ENCODE measurements at places on chromosomes 3 and 15.

DNA sequence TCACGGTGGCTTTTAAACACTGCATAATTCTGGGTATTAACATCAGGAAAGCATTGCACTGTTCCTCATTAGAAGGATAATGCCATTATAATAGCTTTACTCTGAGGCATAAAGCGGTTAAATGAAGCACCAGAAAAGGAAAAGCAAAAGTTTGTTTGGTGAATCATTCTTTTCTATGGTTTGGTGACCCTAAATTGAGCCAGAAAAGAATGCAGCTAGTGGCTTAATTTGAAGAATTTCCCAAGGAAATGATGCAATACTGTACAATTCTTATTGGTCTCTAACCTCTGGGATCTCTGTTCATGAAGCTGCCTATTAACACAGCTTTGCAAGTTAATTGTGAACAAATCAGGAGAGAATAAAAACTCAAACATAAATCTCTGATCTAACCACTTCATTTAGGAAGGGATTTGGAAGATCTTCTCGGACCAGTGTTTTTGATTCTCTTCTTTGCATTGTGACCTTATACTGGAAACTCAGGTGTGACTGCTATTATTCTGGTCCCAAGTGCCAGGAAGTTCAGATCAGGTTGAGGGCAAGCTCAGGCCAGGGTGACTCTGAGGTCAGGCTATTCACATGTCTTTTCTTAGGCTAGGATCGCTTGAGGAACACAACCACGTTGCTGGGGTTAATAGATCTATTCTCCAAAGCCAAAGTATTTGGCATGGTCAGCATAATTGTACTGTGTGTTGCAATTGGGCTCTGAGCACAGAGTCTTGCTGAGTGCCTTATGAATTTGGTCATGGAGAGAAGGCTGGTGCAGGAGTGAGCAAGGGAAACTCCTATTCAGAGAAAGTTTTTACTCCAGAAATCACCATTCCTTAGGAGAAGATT is 11.3 kb upstream of the DLG1 start:
- DNase-seq, result no peak

DNA sequence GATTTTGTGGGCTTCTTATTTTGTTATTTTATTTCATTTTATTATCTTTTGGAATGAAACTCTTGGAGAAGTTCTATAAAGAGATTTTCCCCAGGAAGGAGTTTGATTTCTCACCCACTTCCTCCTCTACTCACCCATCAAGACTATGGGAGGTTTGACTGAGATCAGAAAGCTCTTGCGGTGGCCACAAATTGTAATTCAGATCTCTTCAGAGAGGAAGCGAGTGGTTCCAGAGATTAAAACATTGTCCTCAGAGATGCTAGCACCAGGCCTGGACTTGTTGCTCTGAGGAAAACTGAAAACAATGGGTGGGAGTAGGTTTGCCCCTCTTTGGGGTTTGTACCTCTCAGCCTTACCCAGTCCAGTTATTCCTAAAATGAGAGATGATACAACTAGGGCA is 8.1 kb upstream of the MUC13 start:
- DNase-seq, result no peak

GRCh38 chr3:129121792-129122411 is at the start of gene RAB43:
TSS of gene RAB43 (minus strand) at chr3:129121804. CDS start at chr3:129121489, 315 bp downstream.
- DNase-seq, result peak; percentile 85

- DNase-seq, result no peak
Observed at GRCh38 chr3:146747928-146748327, 142.8 kb upstream of the PLSCR5 start.

DNA sequence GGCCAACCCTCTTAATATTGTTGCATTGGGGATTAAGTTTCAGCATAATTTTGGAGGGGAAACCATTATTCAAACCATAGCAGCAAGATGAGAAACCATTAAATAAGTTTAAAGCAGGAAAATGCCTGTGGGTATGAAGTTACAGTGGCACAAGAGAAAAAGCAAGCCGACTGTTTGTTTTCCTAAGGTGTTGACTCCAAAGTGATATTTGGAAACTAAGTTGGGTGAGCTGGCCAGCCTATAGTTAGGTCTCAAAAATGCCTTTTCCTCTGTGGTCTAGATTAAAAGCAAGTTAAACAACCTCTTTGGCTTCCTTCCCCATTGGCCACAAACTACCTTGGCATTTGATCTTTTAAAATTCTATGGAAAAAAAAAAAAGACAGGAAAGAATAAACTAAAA is 419.8 kb upstream of the AZI2 start:
- no peak for DNase-seq

DNA sequence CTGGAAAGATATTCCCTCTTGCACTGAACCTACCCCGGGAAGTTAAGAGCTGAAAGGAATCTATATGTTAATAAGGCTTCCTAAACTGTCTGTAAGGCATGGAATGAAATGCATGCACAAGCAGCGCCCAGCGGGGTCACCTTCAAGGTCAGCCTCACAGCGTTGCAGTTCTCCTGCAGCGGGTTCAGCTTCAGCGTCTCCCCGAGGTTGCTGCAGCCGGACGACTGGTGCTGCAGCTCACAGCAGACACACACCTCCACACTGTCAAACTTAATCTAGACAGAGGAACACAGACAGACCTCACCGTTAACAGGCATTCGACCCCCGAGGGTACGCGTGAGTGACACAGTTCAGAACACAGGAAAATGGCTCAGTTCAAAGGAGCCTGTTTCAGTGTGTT is 73.3 kb downstream of the NSMCE3 start:
- DNase-seq, result no peak

- DNase-seq, result no peak
Observed at GRCh38 chr15:80834402-80834801, 55.2 kb downstream of the CEMIP start.

DNA sequence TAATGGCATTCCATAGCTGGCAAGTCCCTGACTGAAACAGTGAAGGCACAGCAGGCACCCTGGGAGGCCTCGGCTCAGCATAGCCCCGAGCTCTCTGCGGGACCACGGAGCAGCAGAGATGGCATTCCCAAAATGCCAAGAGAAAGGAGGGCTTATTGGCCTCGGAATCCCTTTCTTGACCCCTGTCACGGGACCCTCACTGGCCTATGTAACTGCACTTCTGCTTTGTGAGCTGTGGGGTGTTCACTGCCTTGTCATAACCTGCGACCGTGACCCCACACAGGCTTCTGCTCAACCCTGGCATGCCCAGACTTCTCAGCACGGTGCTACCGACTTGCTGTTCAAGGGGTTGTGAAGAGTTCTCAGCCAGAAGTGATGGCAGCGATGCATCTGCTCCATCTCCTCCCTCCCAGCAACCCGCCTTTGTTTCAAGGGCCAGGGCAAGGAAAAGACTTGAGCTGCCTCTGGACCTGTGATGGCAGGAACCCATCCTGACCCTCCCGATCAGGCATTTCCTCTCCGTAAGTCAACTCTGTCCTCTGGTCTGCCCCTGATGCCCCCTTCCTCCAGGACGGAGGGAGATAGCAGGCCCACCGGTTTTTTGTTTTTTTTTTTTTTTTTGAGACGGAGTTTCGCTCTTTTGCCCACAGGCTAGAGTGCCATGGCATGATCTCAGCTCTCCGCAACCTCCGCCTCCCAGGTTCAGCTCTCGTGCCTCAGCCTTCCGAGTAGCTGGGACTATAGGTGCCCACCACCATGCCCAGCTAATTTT is 30.5 kb downstream of the EHD4 start:
- DNase-seq, result no peak

DNA sequence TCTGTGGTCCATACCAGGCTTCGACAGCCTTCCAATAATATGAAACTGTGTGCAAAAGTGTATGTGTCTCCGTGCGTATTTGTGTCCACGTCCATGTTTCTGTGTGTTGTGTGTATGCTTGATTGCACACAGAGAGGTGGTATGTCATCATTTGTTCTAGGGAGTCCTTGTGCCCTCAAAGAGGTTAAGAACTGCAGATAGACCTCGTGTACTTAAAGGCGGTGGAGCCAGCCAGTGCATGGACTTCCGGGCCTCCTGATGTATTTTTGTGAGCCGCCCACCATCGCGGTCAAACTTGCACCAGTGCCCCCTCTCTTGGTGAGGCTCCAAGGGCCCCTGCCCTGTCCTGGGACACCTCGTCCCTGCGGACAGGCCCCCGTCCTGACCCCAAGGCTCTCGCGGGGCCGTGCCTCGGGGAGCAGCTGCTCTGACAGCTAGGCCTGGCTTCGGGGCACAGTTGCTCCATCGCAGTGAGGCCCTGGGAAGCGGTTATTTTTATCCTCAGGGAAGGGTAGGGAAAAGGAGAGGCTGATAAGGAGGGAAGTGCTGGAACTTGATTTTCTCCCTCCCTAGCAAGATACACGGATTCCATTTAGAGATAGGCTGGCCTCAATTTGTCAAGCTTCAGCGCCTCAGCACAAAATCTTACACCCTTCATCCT is 1.2 kb upstream of the RYK start:
- DNase-seq, result no peak

GRCh38 chr3:52243791-52244628 is 1.5 kb upstream of the PPM1M start:
- no peak for DNase-seq

DNA sequence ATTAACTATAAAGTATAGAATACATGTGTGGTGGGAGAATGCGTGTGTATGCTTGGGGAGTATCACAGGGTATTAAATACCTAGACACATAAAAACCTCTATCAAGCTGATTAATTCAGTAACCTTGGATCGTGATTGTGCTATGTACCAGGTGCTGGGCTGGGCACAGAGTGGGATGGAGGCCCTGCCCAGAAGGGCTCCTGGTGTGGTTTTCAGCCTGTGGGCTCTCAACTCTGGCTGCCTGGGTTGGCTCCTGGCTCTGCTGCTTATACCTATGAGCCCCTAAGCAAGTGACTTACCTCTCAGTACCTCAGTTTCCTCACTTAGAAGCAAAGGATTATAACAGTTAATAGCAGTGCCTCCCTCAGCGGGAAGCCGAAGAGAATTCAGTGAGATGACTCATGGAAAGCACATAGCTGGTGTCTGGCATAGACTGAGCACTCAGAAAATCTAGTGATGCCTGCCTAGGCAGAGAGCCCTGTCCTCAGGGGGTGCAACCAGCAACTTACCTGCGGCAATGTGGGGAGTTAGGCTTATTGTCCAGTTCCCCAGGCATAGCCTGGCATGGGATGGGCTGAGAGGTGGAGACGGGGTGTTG is 90.6 kb upstream of the MYZAP start:
- DNase-seq, result no peak

GRCh38 chr15:89947385-89947784 is 34.6 kb upstream of the ARPIN start:
- DNase-seq, result no peak

GRCh38 chr15:76684002-76684401 is 221.1 kb downstream of the SCAPER start:
- DNase-seq, result no peak

DNA sequence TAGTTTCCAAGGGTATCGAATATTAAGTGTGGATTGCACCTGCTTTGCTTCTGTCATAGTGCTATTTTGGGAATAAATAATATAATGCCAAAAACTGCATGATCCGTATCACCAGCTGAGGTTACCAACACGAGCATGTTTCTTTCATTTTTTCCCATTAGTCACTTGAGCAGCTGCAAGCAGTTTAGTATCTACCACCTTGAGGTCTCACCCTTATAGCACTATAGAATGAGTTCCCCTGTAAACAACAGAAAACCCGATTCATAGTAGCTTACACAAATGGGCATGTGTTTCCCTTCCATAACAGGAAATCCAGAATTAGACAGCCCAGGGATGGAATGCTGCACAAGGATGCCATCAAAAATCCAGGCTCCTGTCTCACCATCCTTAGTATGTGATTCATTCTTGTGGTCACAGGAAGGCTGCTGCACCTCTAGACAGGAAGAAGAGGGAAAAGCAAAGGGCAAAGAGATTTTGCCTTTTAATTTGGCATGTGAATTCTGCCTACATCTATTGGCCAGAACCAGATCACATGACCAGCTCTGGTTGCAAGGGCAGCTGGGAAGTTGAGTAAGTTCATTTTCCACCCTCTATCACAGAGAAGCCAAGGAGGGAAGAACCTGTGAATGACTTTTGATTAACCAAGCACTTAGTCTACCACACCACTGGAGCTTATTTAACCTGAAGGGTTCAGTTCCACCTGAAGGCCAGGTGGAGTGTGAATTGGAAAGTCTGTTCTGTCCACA is 91.3 kb upstream of the SLC25A36 start:
- DNase-seq, result no peak

DNA sequence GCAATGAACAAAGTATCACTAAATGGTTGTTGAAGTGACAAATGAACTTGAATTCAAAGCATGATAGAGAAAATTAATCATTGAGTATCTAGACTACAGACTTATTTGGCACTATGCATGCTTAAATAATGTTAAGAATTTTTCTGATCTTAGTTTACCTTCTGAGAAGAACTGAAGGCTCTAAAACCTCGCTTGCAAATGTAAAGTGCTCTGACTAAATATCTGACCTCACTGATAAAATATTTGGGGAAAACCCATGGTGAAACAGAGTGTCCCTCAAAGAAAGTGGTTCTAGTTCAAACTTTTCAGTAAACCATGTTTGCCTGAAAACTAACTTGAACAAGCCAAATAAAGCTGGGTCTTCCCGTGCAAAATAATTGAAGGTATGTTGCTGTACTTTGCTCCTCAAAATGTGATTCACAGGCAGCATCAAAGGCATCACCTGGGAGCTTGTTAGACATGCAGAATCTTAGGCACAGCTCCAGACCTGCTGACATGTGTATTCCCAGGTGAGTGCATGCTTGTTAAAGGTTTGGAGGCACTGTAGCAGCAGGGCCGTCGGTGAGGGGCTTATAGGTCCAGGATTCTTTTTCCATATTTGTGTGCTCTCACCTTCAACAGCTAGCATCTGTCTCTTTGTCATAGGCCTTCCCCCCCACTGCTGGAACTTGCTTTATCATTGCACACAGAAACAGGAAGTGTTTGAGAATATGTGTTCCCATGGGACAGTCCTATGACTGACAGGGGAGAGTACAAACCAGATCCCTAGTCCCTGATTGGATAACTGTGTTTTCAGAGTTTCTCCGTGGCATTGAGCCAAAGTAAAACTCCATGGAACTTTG is 524.2 kb upstream of the LMCD1 start:
- no peak for DNase-seq

DNA sequence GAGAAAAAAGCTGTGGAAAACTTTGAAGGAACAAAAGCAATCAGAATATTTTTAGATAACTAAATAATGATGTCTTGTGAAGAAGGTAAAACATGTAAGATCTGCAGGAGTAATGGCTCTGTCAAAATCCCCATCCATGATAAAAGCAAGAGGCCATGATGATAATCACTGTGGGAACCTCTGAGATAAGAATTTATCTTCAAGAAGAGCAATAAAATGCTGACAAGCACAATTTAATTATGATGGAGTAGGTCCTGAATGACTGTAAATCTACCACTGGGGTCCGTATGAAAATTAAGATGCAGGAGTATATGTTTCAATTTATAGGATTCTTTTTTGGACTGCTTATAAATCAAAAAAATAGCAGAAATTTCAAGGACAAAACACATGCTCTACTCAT is 68.3 kb upstream of the CHMP2B start:
- no peak for DNase-seq

DNA sequence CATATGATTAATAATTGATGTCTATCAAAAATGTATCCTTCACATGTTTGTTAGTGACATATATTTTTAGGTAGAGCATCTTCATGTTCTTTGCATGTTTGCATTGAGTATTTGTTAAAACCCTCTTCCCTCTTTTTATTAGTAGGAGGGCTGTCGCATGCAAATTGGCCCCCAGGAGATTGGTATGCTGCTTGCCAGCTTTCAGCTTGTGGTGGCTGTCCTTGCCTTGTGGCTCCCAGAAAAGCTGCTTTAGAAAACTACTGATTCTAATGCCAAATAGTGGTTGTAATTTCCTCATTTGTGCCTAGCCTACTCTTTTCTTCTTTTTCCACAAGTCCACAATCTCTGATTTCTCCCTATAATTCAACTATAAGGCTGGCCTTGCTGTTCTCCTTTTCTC is 886.8 kb downstream of the VGLL3 start:
- DNase-seq, result no peak
